ENCODE measurements at places on chromosomes 7 and 10.
A peak's percentile ranks its signal among the peaks of the same experiment; 100 is the strongest.

- DNase-seq: no peak
Measured at GRCh38 chr7:7862393-7862792, 106.2 kb upstream of the GLCCI1 start.

- DNase-seq: no peak
Measured at GRCh38 chr10:11013836-11014235, 3.8 kb upstream of the CELF2 start.

- DNase-seq: no peak
Measured at GRCh38 chr10:82874671-82875070, 999.7 kb downstream of the NRG3 start.

GRCh38 chr10:76285012-76285411, 853.6 kb downstream of the LRMDA start:
- no peak for DNase-seq

DNA sequence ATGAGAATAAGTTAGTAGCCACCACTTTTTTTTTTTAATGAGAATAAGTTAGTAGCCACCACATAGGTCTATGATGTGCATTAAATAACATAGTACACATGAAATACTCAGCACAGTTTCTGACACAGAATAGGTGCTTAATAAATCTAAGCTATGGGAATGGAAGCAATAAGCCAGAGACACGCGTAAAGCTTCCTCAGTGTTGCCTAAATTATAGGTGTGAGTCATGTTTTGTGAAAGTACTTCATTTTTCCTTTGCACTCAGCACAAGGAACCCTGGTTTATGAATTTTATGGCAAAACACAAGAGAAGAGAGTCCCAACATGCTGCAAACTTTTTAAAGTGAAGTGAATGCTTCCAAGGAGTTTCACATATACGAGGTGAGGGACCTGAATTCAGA, 267.4 kb downstream of the RNLS start:
- no peak for DNase-seq

DNA sequence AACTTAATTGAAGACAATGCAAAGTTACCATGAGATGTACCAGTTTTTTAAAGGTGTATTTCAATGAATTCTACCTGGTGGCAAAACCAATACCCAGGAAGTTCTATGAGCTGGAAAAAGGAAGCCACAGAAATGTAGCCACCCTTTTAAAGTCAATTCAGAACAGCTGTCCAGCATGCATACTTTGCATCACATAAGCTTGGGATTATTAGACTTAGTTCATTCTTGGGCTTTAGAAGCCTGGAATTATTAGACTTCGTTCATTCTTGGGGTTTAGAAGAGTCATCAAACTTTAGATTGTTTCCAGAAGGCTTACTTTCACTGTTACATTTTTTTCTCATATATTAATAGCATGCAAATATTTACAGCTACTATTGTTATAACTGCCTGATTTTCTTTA, 20.9 kb downstream of the SLC25A13 start:
- DNase-seq: no peak

GRCh38 chr7:780516-780915, 51.8 kb upstream of the SUN1 start:
- DNase-seq: no peak

GRCh38 chr10:129621693-129622092, 154.7 kb downstream of the MGMT start:
- DNase-seq: no peak

DNA sequence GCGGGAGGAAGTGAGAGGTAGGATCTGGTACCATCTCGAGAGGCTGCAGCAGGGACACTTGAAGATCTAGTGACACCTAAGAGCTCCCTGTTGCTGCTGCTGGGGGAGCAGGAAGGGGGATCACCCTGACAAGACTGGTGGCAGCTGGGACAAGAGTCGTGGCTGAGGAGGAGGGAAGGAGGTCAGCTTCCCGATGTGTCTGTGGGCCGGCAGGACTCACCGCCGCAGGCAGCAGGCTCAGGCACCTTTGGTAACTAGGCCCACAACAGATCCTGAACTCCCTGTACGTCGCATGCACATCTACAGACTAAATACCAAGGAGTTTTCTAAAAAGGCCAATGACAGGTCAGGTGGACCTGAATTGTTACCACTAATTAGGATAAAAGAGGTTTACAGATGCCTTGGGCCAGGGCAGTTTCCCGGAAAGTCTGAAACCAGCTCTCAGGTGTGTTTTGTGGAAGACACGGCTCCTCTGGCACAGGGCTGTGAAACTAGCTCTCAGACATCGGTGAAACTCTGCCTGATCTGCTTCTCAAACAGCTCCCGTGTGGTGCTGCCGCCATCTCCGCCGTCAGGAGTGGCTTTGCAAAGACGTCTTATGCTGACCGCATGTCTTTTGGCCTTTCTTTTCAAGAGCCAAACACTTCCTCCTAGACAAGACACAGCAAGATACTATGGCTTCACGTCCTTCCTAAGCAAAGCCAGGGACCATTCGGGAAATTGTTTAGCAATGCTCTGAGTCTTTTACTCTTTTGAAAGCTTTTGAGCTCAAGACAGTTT, 609.7 kb downstream of the PTPRN2 start:
- DNase-seq: no peak

- DNase-seq: no peak
Measured at GRCh38 chr10:23198940-23199767, 7.0 kb downstream of the PTF1A start.

DNA sequence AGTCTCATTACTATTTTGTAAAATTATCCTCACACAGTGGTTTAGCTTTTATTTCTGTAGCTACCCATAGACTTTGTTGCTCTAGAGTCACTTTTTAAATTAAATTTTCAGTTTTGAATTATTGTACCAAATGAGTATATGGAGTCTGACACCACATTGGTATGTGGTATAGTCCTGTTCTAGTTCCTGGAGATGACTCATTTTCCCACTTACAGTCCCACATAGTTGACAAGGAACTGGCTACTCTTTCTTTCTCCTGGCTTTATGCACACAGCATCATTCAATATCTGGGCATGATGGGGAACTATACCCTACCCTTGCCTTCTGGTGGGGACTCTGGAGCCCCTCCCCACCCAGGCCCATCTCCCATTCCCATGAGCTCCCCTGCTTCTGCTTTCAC, 92.6 kb upstream of the RAB11FIP2 start:
- no peak for DNase-seq

DNA sequence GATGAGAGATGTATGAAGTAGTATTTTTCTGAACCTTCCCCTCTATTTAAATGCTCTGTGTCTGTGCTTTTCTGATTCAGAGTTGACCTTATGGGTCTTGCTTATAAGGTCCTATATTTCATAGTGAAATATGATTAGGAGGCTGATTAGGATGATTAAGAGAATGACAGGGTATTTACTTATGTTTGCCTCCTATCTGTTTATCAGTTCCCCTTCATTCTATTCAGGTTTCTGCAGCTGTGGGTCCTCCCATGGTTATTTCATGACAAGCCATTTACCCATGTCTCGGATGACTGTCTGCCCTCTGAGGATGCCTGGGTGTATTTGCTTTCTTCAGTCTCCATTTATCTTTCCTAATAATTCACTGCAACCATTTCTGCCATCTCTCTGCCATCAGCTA, 16.9 kb downstream of the RPA3 start:
- DNase-seq: no peak

DNA sequence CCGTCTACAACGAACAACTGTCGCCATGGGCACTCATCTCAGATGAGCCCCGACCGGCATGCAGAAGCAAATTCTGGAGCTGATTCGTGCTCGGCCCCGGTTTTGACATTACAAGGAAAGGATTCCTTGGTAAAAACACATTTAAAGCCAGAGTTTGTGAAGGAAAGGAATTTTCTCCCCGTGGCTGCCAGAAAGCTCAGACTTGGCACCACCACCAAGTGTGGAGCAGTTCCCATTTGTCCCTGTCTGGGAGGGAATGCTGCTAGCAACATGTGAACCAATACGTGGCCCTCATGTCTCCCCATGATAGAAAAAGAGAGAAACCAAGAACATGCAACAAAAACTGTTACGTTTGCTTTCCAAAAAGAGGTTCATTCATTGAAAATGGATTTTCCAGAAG, 55.2 kb upstream of the DDC start:
- no peak for DNase-seq

- no peak for DNase-seq
Measured at GRCh38 chr7:70389531-70390151, 742.3 kb upstream of the GALNT17 start.

DNA sequence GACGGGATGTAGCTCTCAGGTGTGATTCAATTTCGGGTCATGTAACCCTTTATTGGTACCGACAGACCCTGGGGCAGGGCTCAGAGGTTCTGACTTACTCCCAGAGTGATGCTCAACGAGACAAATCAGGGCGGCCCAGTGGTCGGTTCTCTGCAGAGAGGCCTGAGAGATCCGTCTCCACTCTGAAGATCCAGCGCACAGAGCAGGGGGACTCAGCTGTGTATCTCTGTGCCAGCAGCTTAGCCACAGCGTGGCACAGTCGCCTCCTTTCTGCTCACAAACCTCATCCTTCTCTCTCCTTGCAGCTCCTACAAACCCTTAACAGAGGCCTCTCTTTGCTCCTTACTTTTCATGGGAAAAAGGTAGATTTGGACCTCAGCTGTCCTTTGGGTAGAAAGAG, 197.5 kb upstream of the PRSS58 start:
- no peak for DNase-seq

DNA sequence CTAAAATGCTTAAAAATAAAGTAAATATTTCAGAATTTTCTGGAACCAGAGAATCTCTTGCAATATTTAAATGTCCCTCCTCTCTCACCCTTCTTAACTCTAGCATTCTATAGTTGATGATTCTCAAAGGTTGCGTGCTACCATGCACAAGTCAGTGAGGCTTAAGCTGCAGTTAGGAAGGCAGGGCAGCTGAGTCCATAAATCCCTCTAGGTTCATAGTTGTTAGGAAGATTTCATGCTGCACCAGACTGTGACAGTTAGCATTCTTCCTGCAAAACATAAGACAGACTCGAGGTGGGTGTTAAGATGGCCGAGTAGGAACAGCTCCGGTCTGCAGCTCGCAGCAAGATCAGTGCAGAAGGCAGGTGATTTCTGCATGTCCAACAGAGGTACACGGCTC, 70.6 kb downstream of the MET start:
- no peak for DNase-seq

DNA sequence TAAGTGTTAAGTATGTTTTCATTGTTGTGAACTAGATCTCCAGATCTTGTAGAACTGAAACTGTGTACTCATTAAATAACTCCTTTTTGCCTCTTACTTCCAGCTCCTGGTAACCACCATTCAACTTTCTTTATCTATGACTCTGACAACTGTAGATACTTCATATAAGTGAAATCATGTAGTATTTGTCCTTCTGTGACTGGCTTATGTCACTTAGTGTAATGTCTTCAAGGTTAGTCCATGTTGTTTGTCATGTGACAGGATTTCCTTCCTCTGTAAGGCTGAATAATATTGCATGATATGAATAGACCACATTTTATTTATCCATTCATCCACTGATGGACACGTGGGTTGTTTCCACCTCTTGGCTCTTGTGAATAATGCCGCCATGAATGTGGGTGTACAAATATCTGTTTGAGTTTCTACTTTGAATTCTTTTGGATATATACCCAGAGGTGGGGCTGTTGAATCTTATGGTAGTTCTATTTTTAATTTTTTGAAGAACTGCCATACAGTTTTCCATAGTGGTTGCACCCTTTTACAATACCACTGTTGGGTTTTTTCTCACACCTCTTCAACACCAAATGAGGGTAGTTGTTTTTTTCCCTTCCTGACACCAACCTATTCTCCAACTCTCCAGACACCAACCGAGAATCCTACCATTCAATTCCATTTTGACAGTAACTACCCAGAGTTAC, 10.7 kb upstream of the FMC1 start:
- no peak for DNase-seq

GRCh38 chr10:43816351-43817321, 168.0 kb upstream of the ZNF32 start:
- peak; percentile 52 for DNase-seq

DNA sequence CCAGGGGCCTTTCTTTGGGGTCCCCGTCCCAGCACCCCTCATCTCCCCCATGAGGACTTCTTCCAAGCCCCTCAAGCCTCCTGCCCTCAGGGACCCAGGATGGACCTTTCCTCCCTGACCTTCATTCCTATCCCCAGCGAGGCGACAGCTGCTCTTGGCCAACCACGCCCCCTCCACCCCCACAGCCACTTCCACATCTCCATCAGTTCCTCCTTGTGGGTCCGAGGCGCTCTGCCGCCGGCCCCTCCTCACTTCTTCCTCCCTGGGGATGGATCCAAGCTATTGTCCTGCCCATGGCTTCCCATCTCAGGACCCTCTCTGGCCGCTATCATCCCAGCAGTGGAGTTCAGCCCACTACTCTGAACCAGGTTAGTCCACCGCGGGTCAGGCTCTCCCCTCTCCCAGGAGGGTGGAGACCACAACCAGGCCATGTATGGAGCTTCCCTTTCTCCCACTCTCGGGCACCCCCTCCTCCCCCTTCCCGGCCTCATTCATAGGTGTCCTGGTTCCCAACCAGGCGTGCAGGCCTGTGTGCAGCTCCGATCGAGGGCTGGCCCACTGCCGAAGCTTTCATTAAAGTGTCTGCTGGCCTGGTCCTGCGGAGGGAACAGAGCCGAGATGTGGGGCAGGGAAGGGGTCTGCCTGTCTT, 1.7 kb upstream of the SH2B2 start:
- DNase-seq: no peak

GRCh38 chr10:16232441-16232840, 204.4 kb upstream of the PTER start:
- DNase-seq: no peak

DNA sequence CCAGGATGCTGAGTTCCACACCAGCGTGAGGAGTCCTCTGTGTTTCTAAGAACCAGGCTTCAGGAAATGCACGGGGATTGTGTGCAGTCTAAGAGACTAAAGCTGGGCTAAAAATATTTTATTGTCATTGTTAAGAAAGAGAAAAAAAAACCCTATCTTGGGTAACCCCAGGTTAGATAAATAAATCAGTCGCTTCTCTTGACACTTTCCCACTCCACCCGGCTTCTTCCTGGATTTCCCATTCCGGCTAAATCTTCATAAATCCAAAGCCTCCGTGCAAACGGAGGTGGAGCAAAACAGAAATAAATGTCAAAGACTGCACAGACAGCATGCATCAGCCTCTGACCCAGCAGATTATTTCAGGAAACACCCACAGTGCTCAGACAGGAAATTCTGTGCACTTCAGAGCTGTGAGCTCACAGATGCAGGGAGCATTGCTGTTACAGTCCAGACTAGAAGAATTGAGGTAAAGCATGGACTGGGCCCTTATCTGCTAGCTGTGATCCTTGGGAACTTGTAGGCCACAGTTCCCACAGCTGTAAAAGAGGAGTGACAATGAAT, 44.8 kb upstream of the GRID1 start:
- no peak for DNase-seq

DNA sequence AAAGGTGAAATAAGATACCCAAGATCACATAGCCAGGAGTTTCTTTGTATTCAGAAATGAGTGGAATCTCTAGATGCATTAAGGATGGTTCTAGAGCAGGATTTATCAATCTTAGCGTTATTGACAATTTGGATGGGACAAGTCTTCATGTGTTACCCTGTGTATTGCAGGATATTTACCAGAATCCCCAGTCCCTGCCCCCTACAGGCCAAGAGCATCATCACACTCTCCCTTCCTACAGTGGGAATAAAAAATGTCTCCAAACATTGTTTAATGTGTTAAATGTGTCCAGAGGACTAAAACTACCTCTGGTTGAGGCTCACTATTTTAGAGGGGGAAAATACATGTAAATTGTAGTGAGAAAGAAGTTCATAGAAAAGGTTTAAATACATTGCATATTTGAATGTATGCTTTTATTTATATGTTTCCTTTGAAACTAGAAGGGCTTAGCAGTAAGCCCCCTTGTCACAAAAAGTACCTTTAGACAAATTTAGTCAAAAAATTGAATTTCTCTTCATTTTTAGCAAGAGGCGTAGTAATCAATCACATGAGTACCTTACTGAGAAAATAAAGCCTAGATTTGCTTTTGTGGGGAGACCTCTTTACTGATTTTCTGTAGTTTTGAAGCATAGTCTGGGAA, 141.2 kb downstream of the MLLT10 start:
- no peak for DNase-seq

Measured in stimulated activated CD8-positive, alpha-beta memory T cell treated with anti-CD3 and anti-CD28 coated beads, Interleukin-7, amount 100 ng/mL, for 1 hour (primary cell).